Left lung (tissue), 14 donors: ENCODE measurements at places on chromosomes 16 and 17. TPM values are rescaled to one million over a fixed set of nuclear protein-coding genes. Genes with fewer than 3 reads are reported as not detected.

DNA sequence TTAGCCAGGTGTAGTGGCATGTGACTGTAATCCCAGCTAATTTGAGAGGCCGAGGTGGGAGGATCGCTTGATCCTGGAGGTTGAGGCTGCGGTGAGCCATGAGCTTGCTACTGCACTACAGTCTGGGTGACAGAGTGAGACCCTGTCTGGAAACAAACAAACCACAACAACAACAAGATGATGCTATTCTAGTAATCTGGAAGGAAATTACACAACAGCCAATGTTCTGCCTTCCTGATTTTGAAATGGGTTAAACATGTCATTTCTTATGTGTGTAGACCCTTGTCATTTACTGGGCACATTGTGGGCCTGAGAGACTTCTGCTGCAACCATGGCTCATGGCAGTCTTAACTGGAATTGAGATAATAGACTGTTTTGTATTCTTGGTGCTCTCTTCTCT lies 5.9 kb downstream of the COQ7 start:
- no peaks in the 10 kb centered on the region for H3K27me3 ChIP-seq
- no peak overlapping the region for H3K4me3 ChIP-seq
- no peak for DNase-seq

Gene C1QTNF8
- not detected for total RNA-seq

Gene TEKT3
- total RNA-seq, result 0.41 TPM

DNA sequence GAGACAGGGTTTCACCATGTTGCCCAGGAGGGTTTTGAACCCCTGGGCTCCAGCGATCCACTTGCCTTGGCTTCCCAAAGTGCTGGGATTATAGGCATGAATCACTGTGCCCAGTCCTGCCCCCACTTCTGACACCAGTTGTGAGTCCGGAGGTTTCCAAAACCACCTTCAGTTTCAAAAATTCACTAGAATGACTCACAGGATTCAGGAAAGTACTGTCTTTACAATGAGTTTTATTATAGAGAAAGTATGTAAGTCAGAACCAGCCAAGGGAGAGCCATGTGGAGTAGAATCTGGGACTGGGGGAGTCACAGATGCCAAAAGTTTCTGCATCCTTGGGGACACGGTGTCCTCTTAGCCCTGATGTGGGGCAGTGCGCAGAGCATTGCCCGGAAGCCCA lies 55.1 kb downstream of the PLD6 start:
- H3K36me3 ChIP-seq, result peaks cover 10% of the 10 kb centered on the region
- H3K27ac ChIP-seq, result peak overlapping the region; percentile 71
- H3K4me1 ChIP-seq, result peaks cover 45% of the 10 kb centered on the region
- DNase-seq, result no peak
- no peak overlapping the region for H3K4me3 ChIP-seq

DNA sequence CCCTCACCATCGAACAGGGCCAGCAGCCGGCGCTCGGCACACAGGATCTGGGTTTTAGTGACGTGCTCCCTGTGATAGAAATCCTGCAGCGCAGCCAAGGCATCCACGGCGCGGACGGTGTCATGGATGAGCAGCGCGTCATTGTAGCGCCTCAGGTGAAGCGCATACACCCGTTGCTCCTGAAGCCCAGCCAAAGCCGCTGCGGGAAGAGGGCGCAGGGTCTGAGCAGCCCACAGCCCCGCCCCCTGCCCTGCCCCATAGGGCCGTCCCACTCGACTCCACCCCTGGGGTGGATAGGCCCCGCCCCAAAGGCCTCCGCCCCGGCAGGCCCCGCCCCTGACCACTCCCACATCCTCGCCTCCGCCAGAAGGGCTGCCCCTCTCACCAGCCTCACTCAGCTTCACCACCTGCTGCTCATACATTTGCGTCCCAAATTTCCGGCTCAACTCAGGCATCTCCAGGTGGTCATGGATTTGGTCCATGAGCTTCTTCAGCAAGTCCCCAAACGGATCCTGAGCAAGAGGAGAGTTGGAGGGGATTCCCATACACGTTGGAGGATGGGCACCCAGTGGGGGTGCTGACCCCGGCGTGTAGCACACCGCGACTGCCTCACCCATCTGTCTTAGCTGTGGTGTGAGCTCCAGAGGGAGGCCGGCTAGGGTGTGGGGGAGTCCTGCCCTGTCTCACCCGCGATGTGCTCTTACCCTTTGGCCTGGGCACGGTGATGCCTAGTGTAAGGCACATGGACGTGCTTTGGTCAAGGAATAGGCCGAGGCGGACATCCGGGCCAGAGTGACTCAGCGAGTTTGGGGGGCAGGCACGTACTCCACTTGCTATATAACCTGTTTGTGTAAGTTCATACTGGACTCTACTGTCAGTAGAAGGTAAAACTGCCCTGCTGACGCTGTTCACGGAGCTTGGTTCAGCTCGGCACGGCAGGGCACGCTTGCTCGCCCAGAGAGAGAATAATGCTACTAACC lies 4.6 kb downstream of the DHX58 start:
- H3K4me3 ChIP-seq, result peak overlapping the region; percentile 2
- DNase-seq, result peak; percentile 87
- H3K4me1 ChIP-seq, result peaks cover 8% of the 10 kb centered on the region
- no peaks in the 10 kb centered on the region for H3K27me3 ChIP-seq

Gene SDK2
- total RNA-seq, result 6.3 TPM

Gene CD7
- total RNA-seq, result 6.6 TPM

DNA sequence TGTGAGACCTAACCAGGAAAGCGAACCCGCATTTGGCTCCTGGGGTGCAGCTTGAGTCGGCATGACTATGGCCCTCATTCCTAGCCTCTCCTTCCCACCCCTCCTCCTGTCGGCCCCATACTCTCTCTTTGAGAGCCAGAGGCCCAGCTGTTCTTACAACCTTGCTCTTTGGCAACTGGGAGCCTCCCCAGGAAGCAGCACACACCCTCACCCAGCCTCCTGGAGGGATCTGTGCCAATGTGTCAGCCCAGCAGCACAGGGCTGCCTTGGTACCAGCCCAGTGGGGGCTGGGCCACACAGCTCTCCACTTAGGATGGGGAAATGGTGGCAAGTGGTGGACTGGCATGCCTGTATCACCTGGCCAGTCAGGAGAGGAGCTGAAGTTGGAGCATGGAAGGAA lies 70.3 kb upstream of the LGALS9 start:
- peak overlapping the region; percentile 75 for H3K27ac ChIP-seq
- H3K36me3 ChIP-seq, result peaks cover 5% of the 10 kb centered on the region
- peaks cover 59% of the 10 kb centered on the region for H3K4me1 ChIP-seq
- no peaks in the 10 kb centered on the region for H3K27me3 ChIP-seq
- H3K4me3 ChIP-seq, result no peak overlapping the region

- H3K27me3 ChIP-seq, result no peaks in the 10 kb centered on the region
- peaks cover 44% of the 10 kb centered on the region for H3K4me1 ChIP-seq
- H3K36me3 ChIP-seq, result no peaks in the 10 kb centered on the region
- no peak for DNase-seq
- H3K4me3 ChIP-seq, result no peak overlapping the region
These were observed 16.2 kb upstream of the RMI2 start for GRCh38 chr16:11329071-11329491.

Gene KRTAP4-3
- total RNA-seq, result not detected

GRCh38 chr16:46839986-46840443 lies 9.0 kb upstream of the C16orf87 start:
- H3K36me3 ChIP-seq, result no peaks in the 10 kb centered on the region
- H3K4me1 ChIP-seq, result no peaks in the 10 kb centered on the region

GRCh38 chr16:23692190-23692837 lies 13.6 kb downstream of the PLK1 start:
- peaks cover 42% of the 10 kb centered on the region for H3K36me3 ChIP-seq
- peaks cover 9% of the 10 kb centered on the region for H3K4me1 ChIP-seq
- no peaks in the 10 kb centered on the region for H3K27me3 ChIP-seq
- no peak overlapping the region for H3K4me3 ChIP-seq
